ENCODE measurements at places on chromosomes 2 and 18.

GRCh38 chr2:239984421-239985194 is 40.5 kb downstream of the NDUFA10 start:
- no peak for DNase-seq

DNA sequence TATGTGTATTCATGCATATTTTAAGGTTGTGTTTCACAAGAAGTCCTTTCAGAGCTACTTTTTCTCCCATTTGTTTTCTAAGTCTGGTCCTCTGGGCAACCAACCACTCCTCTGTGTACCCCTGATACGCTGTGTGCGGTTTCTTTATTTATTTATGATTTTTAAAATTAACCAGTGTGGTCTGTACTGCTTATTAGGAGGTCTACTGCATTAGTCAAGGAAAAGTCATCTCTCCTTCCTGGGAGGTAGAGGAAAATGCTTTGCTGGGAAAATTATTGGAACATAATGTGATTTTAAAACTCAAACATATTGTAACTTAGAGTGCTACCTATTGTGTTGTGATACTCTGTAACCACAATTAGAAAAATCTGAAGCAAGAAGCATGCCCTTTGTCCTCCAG is 1404.3 kb downstream of the SUCLG1 start:
- no peak for DNase-seq

DNA sequence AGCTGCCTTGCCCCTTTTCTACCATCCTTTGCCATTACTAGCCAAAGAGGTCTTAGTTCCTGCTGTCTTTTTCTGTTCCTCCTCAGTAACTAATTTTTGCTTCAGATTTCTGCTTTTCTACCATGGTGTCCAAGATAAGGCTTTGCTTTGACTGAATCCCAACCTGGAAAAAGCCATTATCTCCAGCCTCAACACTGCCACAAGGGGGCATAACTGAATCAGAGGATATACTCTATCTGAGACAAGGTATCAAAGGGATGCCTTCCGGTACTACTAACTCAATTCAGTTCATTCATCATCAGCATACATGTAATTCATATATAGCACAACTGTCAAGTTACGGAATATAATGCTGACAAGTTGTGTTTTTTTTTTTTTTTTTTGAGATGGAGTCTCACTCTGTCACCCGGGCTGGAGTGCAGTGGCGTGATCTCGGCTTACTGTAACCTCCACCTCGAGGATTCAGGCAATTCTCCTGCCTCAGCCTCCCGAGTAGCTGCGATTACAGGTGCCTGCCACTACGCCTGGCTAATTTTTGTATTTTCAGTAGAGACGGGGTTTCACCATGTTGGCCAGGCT is 11.4 kb downstream of the OSGEPL1 start:
- DNase-seq: no peak

DNA sequence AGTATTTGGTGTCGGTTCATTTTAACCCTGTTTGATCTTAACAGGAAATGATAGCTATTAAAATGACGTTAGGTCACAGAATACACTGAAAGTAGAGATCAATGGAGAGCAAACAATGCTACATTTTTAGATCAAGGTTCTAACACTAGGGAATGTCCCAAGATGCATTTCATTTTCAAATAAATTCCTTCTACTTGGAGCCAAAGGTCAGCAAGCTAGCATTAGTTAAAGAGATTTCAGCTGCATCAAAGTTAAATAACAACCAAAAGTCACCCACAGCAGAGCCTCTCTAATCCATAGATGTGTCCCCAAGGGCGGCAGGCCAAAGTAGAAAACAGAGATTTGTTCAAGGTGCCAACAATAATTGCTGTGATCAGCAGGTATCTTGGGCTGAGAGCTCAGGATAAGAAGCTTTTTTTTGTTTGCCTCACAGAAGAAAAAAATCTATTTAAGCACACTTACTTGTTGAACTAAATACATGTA is 1233.6 kb upstream of the TMEFF2 start:
- no peak for DNase-seq

- DNase-seq: no peak
These were observed 113.7 kb upstream of the SPRED2 start for GRCh38 chr2:65545837-65546805.

DNA sequence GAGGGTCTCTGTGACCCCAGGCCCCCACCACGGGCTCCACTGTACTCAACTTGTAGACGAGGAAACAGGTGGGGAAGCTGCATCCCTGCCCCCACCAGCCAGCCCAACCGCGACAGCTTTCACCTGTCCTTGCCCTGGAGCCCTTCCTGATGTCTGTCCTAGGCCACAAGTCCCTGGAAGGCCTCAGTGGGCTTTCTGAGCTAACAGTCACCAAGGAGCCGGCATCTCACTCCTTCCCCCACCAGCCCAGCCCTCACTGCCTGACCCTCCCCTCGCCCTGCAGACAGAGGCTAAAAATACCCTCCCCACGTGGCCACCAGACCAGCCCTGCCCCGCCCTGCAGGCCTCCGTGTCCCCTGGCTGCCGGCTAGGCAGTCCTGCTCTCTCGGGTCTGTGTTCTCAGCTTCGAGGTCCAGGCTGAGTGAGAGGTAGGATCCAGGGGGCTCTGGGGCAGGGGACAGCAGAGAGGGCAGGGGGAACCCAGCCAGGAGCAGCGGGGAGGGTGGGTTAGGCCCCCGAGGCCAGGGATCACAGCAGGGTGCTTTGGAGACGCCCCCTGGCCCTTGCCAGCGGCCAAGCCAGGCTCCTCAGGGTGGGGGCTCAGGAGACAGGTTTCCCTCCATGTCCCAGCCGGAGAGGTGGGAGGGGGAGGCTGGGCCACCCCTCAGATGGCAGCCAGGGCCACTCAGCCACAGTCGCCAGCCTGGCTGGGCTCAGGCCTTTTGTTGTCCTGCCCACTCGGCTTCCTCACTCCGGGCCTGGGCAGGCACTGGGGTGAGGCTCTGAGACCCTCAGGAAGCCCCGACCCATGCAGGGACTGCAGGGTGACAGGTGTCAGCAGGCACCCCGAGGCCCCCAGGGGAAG is at the start of gene KLHL30:
Gene KLHL30, plus strand, starts transcription at position 338 of the 865 bp plus-strand sequence. CDS start 2,087 bp downstream, outside the sequence.
- DNase-seq: no peak

- no peak for DNase-seq
These were observed 29.4 kb upstream of the MCM6 start for GRCh38 chr2:135905679-135906078.

DNA sequence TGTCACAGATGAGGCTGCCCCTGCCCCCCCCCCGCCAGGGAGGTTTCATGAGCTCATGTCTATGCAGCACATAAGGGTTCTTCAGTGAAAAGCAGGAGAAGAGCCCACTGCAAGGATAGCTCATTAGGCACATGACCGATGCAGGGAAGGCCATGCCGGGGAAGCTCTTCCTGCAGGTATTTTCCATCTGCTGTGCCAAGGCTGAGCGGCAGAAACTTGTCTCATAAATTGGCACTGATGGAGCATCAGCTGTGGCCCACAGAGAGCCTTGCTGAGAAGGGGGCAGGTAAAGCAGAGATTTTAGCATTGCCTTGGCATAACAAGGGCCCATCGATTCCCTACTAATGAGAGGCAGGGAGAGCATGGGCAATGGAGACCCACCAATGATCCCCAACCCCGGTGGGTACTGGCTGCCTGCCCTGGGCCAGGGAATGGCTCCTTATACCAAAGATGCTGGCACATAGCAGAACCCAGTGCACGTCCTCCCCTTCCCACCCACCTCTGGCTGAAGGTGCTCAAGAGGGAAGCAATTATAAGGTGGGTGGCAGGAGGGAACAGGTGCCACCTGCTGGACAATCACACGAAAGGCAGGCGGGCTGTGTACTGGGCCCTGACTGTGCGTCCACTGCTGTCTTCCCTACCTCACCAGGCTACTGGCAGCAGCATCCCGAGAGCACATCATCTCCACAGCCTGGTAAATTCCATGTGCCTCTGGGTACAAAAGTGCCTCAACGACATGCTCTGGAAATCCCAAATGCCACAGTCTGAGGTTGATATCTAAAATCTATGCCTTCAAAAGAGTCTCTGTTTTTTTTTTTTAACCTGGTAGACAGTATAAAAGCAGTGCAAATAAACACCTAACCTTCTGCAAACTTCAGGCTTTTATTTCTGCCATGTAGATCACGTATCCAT is 41.4 kb downstream of the STEAP3 start:
- DNase-seq: peak; percentile 1

DNA sequence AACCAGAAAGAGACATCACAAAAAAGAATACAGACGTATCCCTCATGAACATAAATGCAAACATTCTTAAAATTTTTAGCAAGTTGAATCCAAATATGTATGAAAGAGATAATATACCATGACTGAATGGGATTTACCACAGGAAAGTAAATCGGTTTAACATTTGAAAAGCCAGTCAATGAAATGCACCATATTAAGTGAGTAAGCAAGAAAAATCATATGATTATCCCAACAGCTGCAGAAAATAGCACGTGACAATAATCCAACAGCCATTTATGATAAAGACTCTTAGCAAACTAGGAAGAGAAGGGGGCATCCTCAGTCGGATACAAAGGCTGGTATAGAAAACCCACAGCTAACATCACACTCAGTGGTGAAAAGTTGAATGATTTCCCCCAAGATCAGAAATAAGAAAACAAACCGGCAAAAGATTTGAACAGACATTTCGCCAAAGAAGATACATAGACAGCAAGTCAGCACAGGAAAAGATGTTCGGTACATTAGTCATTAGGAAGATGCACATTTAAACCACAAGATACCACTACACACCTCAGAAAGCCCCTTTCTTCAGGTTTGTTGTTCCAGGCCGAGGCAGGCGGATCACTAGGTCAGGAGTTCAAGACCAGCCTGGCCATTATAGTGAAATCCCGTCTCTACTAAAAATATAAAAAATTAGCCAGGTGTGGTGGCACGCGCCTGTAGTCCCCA is 144.3 kb downstream of the INHBB start:
- DNase-seq: no peak

DNA sequence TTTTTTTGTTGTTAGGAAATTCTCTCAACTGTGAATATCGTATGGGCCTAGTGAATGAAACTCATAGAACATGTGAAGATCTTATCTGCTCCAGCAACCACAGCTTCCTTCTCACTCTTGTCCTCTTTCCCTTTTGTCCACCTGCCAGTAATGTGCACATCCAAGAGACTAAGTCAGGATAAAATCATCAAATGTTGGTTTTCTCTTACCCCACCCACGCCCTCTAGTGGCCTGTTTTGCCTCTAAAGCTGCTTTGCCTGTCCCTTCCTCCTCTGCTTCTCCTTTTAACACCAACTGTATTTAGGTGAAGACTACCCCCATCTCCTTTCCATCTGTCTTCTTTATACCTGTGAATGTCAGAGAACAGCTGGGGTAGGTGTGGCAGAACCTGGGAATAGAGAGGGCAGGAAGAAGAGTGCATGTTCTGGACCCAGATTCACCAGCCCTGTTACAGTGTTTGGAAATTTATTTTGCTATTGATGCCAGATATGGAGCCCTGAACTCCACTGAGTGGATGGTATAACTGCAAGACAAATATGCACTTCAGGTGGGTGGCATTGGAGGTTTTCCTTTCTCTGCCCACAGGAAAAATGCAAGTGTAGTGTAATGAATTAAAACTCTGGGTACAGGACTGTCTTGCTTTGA is 8.4 kb upstream of the MGAT5 start:
- peak; percentile 37 for DNase-seq

GRCh38 chr18:67318651-67319050 is 197.9 kb downstream of the DSEL start:
- no peak for DNase-seq

GRCh38 chr2:190786404-190787166 is 94.0 kb upstream of the GLS start:
- no peak for DNase-seq

- DNase-seq: no peak
These were observed 543 bp downstream of the HADHB start for GRCh38 chr2:26245231-26245732.

GRCh38 chr2:237180187-237180586 is 94.5 kb downstream of the COPS8 start:
- no peak for DNase-seq

Measured in NCI-H446 treated with DMSO at 0.1 percent for 48 hours (cell line).